ENCODE measurements at places on chromosomes 7 and 10. TPM values are rescaled to one million over a fixed set of nuclear protein-coding genes. Genes with fewer than 3 reads are reported as not detected.

GRCh38 chr10:113274176-113274829, 278.6 kb upstream of the HABP2 start:
- no peak for DNase-seq

DNA sequence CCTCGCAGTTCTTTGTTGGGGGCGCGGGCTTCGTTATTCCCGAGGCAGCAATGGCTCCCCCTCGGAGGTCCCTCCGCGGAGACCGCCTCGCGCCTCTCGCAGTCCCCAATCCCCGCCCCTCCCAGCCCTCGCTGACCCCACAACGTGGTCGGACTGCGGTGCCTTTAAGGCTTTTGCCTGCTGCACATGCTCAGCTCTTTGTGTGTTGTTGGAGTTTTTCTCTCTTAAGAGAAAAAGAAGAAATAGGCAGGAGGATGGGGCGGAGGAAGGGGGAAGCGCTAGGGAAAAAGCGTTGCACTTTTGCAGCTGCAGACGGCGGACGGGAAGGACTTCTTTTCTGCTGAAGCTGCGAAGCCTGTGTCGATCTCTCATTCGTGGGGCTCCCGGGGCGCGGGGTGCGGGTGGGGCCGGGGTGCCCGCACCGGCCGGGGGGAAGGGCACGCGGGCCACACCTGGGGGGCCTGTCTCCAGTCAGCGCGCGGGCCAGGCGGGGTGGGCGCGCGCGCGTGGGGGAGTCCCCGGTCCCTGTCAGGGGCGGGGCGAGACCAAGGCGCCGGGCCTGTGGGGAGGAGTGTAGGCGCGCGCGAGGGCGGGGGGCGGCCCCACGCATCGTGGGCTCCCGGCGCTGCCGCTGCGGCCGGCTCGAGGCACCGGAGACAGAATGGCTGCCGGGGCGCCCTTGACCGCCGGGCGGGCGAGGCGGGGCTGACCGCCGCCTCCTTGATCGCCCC, 445 bp upstream of the ATRNL1 start:
- DNase-seq = peak; percentile 77

AOAH gene
- not detected for polyA plus RNA-seq

DNA sequence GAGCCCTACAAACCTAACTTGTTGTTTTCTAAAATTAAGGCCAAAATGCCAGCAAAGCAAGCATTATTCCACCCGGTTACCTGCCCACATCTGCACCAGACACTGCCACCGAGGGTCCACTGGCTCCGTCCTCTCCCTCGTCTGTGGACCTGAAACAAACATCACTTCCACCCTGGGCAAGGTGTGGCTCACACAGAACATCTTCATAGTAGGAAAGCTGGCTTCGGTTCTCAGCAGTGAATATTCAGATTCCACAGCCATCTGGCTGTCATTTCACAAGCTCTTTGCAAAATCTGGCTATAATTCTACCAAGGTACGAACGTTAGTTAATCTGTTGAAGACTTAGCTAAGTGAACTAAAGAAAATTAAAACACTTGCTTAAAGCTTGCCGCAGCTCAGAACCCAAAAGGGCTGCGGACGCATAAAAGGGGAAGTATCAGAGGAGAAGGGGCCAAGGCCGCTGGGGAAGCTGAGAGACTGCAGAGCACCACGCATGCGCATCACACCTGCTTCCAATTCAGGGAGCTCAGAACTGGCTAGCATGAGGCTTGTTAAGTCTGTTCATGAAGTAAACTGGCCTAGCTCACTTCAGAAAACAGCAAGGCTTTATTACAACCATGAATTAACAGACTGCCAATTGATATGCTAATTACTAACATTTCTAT, 46.1 kb downstream of the PTPRN2 start:
- no peak for DNase-seq

DNA sequence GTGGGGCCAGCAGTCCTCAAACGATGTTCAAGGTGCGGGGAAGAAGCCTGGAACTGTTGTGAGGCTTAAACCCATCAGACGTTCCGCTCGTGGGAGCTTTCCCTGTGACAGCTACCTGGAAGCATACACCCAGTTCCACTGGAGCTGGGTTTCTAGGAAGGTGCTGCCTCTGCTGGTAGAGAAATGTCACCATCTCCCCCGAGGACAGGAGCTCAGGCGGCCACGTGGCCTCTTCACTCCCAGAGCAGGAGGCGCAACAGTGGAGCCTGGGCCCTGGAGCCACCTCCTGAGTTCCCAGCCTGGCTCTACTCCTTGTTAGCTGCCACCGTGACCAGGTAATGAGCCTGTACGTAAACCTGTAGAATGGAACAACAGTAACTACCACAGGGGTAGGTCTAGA, 156.1 kb downstream of the ADARB2 start:
- peak; percentile 25 for DNase-seq

DNA sequence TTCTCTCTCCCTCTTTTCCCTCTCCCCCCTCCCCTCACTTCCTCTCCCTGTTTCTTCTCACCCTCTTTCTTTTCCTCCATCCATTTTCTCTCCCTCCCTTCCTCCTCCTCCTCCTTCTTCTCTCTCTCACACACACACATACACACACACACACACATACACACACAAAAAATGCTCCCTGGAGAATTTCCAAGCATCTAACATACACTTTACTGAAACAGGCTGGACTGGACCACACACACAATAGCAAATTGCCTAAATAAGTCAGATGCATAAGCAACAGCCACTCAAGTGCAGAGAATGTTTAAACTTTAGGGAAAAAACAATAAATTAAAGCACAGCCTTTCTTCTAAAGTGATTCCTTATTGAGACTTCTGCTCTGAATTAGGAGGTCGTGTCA, 267.7 kb downstream of the FGFR2 start:
- no peak for DNase-seq

ADARB2 gene
- polyA plus RNA-seq = 1.7 TPM

- DNase-seq = no peak
Measured at GRCh38 chr10:22932626-22933370, 4.9 kb downstream of the ARMC3 start.

GFRA1 gene
- polyA plus RNA-seq = 1.2 TPM

DNA sequence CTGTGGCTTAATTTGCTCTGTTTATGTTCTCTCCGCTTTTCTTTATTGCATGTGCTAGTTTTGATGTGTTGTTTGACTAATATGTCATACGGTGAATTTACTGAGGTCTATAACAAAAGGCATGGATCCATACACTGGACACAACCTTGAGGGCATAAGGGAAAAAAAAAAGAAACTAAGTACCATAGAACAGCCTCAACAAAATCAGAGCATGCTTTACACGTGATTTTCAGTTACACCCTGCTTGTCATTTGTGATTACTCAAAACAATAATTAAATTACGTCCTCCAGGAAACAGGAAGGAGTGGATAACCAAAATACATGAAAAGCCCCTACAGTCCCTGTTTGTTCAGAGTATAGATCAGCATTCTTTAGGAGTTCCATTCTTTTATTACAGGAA, 150.5 kb downstream of the CRPPA start:
- DNase-seq = no peak

- no peak for DNase-seq
Measured at GRCh38 chr10:89659143-89660131, 14.4 kb upstream of the PANK1 start.

DNA sequence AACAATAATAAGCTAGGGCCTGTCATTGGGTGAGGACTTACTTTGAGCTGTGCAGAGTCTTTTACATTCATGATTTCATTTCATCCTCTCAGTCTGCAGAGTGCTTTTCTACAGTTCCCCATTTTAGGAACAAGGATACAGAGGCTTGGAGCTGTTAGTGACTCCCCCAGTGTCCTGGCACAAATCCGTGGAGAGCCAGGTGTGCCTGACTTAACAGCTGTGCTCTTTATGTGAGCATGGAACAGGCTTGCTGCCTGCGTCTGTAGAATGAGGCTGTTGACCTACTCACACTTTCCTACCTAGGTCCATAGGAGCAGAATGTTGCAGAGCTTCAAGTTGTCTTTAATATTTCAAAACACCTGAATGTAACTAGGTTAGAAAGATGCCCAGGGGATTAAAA, 50.4 kb upstream of the BTBD16 start:
- no peak for DNase-seq

GRCh38 chr7:107622894-107623293, 37.7 kb upstream of the SLC26A4 start:
- no peak for DNase-seq

DNA sequence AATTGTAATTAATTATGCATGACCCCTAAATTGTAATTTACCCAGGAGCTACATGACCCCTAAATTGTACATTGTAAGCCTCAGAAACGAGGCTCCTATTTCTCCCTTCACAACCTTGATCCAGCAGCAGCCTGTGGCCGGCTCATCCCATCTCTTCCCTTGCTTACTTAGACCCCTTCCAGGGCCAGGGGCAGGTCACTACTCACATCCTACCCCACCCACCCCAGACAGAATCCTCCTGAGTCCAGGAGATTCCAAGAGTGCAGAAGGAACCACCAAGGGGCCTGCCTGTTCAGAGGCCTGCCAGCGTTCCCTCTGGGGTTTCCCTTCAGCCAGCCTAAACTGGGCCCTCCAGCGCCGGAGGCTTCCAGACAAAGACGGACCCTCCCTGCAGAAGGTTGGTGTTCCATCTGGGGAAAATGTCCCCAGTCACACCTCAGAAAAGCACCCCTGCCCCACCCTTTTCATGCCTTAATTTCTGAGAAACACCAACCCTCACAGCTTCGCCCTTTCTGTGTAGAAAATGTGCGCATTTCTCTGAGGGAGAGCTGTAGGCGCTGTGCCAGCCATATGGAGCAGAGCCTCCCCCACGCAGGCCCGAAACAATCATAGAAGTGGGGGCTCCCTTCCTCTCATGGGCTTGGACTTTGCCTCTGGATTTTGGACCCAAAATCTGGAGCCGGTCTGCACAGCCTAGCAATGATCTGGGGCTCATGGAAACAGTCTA, 19.2 kb downstream of the LEP start:
- no peak for DNase-seq

DNA sequence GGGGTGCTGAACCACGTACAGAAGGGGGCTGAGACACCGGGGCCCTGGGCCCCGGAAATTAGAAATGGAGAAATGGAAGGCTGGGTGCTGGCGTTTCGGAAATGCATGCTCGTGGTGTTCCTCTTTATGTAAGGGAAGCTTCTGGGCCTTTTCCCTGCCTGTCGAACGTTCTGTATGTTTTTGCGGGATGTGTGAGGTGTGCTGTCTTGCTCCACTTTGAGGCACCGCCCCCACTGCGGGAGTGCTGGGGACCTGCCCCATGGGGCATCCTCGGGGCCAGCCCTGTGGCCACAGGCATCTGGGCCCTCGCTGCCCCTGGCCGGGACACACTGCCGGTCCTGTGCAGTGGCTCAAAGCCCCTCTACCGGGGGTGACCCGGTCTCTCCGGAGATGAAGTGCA, 1.7 kb upstream of the VENTX start:
- DNase-seq = peak; percentile 44

- DNase-seq = no peak
Measured at GRCh38 chr7:94129443-94130140, 125.4 kb upstream of the BET1 start.

DNA sequence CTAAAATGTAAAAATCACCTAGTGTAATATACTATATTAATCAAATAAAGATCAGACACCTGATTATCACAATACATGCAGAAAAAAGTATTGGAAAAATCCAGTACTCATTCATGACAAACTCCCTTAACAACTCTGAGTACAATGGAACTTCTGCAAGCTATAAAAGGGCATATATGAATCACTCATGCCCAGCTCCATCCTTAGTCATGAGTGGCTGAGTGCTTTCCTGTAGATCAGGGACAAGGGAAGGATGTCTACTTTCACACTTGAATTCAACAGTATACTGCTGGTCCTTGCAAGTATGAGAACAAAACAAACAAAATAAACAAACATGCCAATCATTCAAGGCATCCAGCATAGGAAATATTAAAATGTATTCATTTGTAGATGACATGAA, 116.5 kb downstream of the ADARB2 start:
- no peak for DNase-seq

Data from GM23338 (cell line).